Stimulated activated CD8-positive, alpha-beta memory T cell treated with anti-CD3 and anti-CD28 coated beads, Interleukin-7, amount 100 ng/mL, for 1 hour (primary cell): ENCODE measurements at places on chromosomes 6 and 20.

- DNase-seq = no peak
These were observed 44.7 kb upstream of the MLN start for GRCh38 chr6:33848484-33848883.

DNA sequence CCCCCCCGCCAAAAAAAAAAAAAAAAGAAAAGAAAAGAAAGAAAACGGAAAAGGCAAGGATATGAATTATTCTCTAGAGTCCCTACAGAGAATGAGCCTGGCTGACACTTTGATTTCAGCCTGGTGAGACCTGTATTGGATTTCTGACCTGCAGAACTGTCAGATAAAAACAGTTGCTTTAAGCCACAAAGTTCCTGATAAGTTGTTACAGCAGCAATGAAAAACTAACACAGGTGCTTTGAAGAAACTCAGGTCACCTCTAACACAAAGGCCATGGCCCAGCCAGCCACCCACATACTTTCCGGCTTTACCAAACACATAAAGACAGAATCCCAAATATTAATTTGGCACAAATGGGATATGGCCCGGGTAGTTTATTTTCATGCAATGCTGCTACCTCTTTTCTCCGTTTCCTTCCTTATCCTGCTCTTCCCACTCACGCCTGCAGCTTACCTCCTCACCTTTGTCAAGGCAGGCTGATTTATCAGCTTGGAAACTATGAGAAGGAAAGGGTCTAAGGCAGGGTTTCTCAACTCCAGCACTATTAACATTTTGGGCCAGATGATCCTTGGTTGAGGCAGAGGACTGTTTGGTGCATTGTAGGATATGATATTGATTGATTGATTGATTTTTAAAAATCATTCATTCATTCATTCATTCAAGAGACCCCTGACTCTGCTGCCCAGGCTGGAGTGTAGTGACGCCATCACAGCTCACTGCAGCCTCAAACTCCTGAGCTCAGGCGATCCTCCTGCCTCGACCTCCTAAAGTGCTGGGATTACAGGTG, 88.1 kb downstream of the ATXN1 start:
- DNase-seq = no peak

DNA sequence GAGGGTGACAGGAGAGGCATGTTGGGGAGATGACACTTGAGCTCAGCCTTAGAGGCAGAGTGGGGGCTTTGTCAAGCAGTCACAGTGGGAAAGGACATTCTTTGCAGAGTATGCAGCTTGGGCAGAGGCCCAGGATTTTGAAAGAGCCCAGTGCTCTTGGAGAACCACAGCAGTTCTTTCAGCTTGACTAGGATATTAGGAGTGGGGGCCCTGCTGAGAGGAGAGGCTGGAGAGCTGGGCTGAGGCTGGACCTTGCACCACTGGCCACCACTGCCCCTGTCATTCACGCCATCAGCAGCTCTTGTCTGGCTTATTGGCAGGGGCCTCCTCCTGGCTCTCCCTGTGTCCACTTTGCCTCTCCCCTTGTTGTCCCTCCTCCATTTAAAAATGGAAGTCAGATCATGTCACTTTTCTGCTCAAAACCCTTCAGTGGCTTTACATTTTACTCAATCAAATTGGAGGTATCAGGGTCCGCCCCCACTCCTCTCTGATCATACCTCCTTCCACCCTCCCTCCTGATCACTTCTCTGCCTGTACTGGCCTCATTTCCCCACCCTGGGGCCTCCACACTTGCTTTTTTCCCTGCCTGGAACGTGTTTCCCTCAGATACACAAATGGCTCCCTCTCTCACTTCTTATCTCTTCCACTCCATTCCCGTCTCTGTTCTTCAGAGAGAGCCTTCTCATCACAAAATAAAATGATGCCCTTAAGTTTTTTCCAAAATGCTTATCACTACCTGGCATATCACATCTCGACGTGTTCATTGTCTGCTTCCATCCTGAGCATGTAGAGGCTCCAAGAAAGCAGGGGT, 10.5 kb downstream of the MANBAL start:
- no peak for DNase-seq

DNA sequence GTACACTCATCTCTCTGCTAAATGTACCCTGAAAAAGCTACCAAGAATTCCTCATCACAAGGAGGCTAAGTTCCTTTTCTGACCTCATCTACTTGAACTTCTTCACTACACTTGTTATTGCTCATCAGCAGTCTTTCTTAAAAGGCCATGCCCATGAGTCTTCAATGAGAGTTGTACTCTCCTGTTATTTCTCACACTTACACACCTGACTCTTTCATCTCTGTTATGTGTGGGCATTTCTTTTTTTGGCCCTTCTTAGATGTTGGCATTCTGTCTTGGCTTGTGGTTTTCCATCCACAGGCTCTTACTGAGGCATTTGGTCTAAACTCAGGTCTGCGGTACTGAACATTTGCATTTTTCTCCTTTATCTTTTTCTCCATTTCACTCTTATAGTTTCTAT, 10.7 kb upstream of the SLC17A1 start:
- no peak for DNase-seq

DNA sequence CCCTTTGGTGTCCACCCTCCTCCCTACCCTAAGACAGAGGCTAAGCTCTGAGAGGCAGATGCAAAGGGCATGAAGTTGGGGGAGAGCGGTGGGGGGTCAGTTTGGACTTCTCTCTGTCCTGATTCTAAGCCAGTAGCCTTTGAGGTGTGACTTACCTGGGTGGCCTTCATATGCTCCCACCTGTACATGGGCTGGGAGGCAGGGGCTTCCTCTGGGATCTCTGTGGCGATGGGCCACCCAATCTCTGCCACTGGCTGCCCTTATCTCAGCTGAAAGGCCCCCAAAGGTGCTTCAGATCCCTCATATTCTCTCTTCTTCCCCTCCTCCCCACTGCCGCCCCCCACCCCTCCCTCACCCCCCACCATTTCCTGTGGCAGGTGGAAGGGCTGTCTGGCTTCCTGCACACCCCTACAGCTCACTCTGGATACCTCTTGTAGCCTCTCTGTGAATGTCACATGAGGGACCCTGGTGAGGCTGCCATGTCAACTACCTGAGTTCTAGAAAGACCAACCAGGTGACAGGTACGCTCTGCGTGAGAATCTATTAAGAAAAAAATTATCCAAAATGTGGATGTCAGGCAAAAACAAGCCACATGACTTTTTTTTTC, 34.0 kb downstream of the PNLDC1 start:
- no peak for DNase-seq

- peak; percentile 26 for DNase-seq
These were observed 69.6 kb downstream of the TBXT start for GRCh38 chr6:166097914-166098522.

DNA sequence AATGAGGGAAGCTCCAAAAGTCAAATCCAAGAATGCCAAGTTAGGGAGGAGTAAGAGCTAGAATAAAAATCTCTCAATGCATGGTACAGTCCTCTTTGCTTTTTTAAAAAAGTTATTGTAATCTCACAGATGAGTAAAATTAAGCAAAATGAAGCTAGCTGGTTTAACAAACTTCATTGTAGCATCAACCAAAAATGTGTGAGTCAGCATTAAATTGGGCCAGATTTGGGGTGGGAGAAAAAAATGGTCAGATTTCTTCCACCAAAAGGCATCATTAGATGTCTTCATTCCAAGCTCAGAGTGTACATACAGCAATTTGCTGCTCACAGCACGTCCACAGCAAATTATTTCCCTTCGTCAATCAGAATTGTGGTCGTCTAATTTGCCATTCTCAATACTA, 441.5 kb upstream of the FLRT3 start:
- no peak for DNase-seq

DNA sequence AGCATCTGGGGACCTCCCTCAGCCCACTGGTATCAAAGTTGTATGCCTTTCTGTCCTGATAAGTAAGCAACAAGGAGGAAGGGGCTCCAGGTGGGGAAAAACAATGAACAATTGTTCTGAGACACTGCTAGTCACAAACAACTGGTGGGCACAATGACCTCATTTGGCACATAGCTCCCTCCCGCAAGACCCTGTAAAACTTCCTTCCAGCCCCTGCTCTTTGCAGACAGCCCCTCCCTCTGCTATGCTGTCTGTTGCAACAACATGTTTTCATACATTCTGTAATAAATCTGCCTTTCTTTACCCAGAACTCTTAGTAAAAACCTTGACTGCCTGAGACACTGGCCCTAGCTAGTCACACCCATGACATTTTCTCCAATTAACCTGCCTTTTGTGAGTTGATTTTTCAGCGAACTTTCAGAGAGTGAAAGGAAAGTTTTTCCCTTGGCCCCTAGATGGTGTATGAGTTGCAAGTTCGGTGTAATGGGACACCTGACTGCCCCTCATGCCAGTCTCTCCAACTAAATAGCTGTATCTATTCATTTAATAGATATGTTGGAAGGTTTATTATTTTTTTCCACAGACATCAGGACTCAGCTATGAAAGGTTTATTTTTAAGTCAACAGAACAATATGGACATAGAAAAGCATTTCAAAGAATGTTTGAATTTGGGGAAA, 142.3 kb upstream of the SLC22A16 start:
- no peak for DNase-seq

DNA sequence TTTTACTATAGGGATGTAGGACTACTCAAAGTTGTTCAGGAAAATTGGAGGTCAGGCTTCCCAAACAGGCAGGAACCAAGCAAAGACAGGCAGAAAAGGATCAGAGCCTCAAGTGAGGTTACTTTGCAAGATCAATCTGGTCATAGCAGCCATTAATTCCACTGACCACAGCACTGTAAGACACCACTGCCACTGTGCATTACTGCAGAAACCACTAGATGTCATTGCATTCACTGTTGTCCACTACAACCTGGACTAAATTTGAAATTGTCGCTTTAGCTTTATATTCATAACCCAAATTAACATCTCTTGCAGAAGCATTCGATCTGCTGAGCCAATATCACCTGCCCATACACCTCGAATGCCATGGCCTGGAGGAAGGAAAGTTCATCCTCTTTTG, 126.9 kb upstream of the UFL1 start:
- DNase-seq = no peak

DNA sequence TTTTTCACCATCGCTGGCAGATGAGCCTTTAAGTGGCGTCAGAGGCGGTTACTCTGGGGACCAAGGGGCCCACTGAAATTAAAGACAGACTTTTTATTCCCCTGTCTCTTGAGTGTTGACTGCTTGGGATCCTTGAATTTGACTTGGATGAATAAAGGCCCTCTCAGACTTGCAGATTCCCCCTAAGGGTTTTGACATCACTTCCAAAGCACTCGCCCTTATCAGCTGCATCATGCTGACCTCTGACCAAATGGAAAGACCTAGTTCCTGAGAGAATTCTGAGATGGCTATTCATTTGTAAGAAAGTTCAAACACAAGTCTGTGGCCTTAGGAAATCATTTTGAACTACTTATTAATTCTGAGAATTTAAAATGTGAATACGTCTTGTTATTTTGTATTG, 13.5 kb upstream of the MOXD1 start:
- no peak for DNase-seq

DNA sequence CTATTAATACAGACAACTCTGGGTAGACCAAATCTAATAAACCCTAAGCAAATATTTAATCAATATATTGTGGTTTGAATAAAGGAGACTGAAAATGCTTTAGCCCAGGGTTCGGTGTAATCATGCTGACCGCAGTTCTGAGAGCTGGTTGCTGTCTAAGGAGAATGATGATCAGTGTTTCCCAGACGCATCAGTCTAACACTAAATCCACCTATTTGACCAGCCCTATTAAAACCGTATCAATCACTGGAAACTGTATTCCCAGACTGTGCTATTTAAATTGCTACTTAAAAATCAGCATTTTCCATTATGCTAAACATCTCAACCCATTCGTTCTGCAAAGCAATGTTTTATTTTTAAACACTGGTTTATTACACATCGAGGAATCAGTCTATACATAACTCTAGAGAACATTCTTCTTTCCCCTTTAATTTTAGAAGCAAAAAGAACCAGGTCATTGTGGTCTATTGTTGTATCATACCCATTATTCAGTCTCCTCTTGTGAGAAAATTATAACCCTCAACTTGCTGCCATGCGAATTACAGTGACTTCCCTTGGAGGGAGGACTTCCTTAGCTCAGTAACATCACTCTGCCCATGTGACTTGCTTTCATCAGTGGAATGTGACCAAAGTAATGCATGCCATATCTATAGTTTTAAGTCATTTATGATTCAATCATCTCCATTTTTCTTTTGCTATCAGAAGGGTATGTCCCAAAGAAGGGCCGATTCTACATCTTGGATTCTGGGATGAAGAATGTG, 515.2 kb upstream of the JAG1 start:
- DNase-seq = no peak

GRCh38 chr6:15871276-15871675, 208.4 kb upstream of the DTNBP1 start:
- no peak for DNase-seq

DNA sequence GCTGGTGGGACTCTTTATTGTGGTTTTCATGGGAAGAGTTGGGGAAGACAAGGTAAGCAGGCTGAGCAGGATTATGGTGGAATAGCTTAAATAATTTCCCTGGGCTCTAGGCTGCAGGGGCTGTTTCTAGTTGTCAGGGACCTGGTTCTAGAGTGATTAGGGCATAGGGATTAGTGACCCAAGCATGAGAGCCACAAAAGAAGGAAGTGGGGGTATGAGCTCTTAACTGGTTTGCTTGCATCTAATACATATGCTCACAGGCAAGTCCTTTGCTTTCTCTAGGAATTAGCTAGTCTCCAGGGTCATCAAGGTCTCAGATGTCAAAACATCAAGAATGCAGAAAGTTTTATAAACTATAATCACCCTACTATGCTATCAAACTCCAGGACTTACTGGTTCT, 67.5 kb upstream of the NRN1 start:
- DNase-seq = no peak

DNA sequence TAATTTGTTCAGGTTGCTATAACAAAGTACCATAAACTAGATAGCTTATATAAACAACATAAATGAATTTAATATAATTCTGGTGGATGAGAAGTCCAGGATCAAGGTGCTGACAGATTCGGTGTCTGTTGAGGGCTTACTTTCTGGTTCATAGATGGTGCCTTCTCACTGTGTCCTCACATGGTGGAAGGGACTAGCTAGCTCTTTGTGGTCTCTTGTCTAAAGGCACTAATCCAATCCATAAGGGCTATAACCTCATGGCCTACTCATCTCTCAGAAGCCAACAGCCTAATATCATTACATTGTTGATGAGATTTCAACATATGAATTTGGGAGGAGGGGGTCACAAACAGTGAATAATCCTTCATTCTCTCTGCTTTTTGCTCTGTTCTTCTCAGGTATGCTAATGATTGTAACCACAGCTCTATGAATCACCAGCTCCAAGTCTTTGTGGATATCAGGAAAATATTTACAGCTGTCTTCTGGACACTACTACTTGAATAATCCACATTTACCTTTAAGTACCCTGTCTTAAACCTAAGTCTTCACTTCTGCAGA, 122.3 kb downstream of the NKAIN2 start:
- no peak for DNase-seq

- DNase-seq = no peak
These were observed 42.6 kb upstream of the SLA2 start for GRCh38 chr20:36688630-36689029.

GRCh38 chr6:98583506-98583905, 250.9 kb upstream of the POU3F2 start:
- DNase-seq = no peak

- DNase-seq = no peak
These were observed 71.8 kb downstream of the SSR1 start for GRCh38 chr6:7241160-7241559.

- no peak for DNase-seq
These were observed 110.0 kb upstream of the PHACTR1 start for GRCh38 chr6:12606616-12607015.

- DNase-seq = no peak
These were observed 5.9 kb upstream of the ASXL1 start for GRCh38 chr20:32352121-32352720.

- no peak for DNase-seq
These were observed 46.4 kb downstream of the FOXF2 start for GRCh38 chr6:1435806-1436205.

- DNase-seq = no peak
These were observed 25.7 kb upstream of the TCFL5 start for GRCh38 chr20:62887152-62887859.
